Activated naive CD8-positive, alpha-beta T cell treated with anti-CD3 and anti-CD28 coated beads, Interleukin-2, amount 10 ng/mL, durations not matched to agents 7 days and 5 days (primary cell): ENCODE measurements at places on chromosomes 2 and 18. TPM values are rescaled to one million over a fixed set of nuclear protein-coding genes. Genes with fewer than 3 reads are reported as not detected.

DNA sequence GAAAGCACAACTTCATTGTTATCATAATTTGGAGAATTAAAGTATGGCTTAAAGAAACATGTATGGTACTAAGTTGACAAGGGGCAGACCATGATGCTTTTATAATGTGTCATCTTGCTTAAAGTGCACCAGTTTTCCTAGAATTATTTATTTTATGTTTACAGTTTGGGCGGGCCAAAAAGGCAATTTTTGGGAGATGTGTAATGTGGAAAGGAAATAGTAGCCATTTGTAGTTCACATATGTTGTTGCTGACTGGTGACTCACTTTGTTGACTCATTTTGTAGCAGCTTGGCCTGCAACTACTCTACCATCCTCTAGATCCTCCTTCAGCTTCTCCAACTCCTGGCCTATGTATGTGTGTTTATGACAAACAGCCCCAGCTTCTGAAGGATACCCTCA lies 7.7 kb downstream of the ZSCAN30 start:
- no peak for DNase-seq

- DNase-seq: no peak
These were observed 127.3 kb downstream of the XRCC5 start for GRCh38 chr2:216236486-216236885.

- peak; percentile 67 for DNase-seq
These were observed 27.5 kb downstream of the SIX2 start for GRCh38 chr2:44981714-44982108.

GRCh38 chr2:51695531-51695930 lies 663.6 kb upstream of the NRXN1 start:
- DNase-seq: no peak

- no peak for DNase-seq
These were observed 1.2 kb upstream of the CABLES1 start for GRCh38 chr18:23133860-23134779.

- peak; percentile 49 for DNase-seq
These were observed 104.5 kb upstream of the EPC2 start for GRCh38 chr2:148540022-148540421.

DNA sequence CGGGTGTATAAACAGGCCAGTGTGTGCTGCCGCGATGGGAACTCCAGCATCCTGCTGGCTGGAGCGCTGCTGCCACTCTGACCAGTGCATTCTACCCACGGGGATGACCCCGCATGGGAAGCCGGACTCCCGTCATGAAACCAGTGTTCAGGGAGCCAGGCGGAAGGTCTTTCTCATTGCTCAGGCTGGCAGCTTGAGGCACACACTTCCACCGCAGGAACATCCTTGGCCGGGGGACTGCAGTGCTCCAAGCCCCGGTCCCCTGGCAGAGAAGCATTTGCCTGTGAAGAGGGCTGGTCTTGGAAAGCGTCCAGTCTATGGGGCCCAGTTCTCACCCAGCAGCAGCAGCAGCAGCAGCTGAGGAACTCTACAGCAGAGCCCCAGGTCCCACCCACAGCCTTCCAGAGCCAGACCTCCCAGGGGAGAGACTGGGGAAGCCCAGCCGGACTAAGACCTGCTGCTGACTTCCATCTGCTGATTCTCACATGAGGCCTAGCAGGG lies 235.9 kb downstream of the KLHL29 start:
- DNase-seq: no peak

The LRRTM4 gene
- total RNA-seq: not detected

The MFSD6 gene
- total RNA-seq: 51.3 TPM

The MAP2 gene
- total RNA-seq: not detected

DNA sequence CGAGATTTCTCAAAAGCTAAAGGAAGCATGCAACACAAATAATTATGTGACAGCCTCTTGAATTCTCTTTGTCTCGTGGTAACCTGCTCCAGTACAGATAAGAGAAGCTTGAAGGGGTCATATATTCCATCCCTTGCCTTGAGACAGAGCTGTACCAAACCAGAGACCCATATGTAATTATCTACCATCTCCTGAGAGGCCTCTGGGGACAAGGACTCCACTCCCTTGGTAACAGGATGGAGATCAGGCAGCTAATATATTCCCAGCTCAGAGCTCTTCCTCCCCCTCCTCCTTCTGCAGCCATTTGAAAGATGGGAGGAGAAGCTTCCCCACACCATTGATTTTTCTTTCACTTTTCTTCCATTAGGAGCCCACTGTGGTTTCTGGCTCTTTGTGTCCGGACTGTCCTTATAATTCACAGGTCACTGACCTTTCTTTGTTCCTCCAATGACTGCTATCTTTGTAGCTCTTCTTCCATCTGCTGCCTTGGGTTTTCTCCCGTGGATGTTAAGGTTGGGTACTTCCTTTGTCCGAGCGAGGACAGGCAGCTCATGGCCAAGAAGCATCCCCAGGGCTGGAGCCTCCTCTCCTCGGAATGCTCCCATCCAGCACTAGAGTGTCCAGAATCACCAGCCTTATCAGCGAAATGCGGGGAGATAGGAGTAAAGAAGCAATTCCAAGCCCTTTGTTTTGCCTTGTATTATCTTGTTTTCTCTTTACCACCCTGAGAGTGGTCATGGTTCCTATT lies 72.6 kb upstream of the STPG4 start:
- no peak for DNase-seq

DNA sequence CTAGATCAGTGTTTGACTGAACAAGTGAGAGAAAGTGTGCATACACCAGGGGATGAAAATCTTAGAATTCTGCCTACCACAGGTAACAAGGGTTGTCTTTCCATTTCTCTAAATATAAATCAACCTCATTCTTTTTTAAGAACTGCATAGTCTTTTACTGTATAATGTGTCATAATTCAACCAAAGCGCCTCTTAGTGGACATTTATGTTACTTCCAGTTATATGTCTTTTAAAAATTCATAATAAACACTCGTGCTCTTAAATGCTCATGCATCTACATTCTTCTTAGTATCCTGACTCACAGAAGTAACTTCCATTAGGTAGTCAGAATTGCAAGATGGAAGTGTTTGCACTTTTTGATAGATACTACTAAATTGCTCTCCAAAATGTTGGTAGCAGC lies 76.2 kb downstream of the CHRNA1 start:
- no peak for DNase-seq

GRCh38 chr2:96108541-96109360 lies 7.6 kb downstream of the ADRA2B start:
- DNase-seq: peak; percentile 21

DNA sequence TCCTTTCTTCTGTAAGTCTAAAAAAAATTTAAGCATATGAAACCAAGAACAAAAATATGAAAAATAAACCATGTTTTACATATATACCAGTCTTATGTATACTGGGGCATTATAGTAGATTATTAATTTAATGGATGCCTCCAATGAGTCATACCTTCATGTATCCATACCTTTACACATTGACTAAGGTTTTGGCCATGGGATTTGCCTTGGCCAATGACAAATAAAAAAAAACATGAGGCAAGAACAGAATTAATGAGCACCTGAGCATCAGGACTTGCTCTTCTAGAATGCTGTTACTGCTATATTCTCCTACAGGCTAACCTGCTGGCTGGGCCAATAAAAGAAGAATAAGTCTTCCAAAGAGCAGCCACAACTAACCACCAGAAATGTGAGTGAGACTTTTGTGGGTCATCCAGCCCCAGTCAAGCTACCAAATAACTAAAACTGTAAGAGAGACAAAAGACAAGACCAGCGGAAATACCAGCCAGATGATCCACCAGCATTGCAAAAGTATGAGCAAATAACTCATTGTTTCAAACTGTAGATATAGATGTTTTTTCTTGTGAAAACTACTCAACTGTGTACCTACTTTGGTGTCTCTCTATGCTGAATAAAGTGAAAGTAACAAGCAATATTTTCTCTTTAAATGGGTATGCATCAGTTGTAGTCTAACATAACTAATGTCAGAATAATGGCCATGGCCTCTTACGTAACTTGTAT lies 749.6 kb upstream of the VRK2 start:
- DNase-seq: no peak

- DNase-seq: no peak
These were observed 228.1 kb upstream of the RAB6C start for GRCh38 chr2:129751409-129751808.

- DNase-seq: no peak
These were observed 8.1 kb upstream of the SOS1 start for GRCh38 chr2:39128919-39129391.

- no peak for DNase-seq
These were observed 19.8 kb downstream of the MYL12B start for GRCh38 chr18:3281456-3282400.
